Activated T-helper 17 cell treated with anti-CD3 and anti-CD28 coated beads, Interleukin-2, amount 50 U/mL, for 72 hours (primary cell): ENCODE measurements at places on chromosomes 5 and 9. TPM values are rescaled to one million over a fixed set of nuclear protein-coding genes. Genes with fewer than 3 reads are reported as not detected.

DNA sequence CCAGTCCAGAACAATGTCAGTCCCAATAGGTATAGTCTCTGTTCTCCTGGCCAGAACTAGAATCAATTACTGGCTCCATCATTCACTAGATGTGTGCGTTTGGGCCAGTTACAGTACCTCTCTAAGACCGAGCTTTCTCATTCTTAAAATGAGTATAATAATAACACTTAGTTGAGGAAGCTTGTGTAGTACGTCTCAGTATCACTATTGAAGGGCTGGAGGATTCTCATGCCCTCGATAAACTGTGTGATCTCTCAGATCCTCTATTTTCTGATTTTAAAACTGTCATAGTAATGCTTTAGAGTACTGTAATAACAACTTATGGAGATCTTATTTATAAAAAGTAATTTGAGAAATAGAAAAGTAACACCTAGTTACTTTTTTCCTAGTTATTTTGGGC, 50.7 kb downstream of the CDKN2A start:
- H3K27me3 ChIP-seq: peaks cover 19% of the 10 kb centered on the region
- no peaks in the 10 kb centered on the region for H3K4me1 ChIP-seq
- H3K36me3 ChIP-seq: no peaks in the 10 kb centered on the region
- no peak overlapping the region for H3K27ac ChIP-seq
- no peak for ATAC-seq

DNA sequence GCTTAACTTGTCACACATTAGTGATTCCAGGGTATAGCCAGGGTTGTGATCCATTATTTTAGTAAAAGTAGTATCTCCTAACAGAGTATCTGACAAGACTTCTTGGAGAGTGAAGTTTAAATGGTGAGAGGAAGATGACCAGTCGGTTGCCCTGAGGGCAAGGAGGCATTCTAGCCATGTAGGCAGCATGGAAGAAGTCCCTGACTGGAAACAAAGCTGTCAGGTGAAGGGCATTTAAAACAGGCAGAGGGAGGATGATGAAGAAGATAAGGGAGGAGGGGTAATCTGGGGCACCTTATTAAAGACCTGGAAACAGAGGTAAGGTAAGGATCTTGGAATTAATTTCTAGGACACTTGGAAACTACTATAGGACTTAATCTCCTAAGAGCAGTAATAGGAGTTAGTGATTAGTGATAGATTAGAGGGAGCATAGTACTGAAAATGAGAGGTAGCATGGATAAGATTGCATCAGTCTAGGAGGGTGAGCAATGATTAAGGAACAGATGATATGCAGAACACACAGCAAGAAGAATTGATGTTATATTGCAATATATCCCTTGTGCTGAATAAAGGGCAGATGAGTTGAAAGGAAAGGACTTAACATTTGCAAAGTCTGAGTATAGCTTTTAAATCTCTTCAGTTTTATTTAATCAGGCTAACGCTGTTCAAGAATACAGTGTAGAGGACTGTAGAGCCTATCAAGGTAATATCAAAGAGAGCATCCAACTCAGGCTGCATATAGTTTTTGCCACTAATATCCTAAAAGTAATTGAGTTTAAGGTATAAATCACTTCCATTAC, 9.6 kb downstream of the KIF2A start:
- no peaks in the 10 kb centered on the region for H3K27me3 ChIP-seq
- ATAC-seq: no peak
- H3K4me1 ChIP-seq: peaks cover 61% of the 10 kb centered on the region
- H3K4me3 ChIP-seq: peak overlapping the region; percentile 55
- H3K27ac ChIP-seq: peak overlapping the region; percentile 77

Gene ANKRD31
- total RNA-seq: 0.48 TPM

Gene GFI1B
- total RNA-seq: not detected

Gene MAMDC2
- total RNA-seq: not detected

DNA sequence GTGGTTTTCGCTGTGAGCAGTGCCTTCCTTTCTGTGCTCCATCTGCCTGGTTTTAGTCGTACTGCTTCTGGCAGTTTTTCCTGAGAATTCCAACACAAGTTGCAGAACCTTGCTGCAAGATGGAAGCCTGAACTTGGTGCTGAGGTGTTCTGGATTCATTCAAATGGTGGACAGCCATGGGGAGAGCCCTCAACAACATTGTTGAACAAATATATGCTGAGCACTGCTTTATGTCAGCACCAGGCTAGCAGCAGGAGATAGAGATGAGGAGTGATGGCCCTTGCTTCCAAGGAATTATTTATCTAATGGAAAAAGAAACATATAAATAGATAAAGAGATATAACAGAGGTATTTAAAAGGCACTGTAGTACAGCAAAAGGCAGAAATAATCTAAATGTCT, 7.3 kb upstream of the RPS6 start:
- peaks cover 5% of the 10 kb centered on the region for H3K27me3 ChIP-seq
- H3K4me3 ChIP-seq: no peak overlapping the region
- H3K27ac ChIP-seq: no peak overlapping the region
- no peaks in the 10 kb centered on the region for H3K36me3 ChIP-seq
- H3K4me1 ChIP-seq: no peaks in the 10 kb centered on the region
- no peak for ATAC-seq

Gene PHF24
- total RNA-seq: 0.16 TPM

GRCh38 chr5:180596115-180596667, 4.9 kb upstream of the SCGB3A1 start:
- H3K4me1 ChIP-seq: peaks cover 5% of the 10 kb centered on the region
- no peak for ATAC-seq
- no peak overlapping the region for H3K27ac ChIP-seq

Gene UIMC1
- total RNA-seq: 43.0 TPM

Gene CNTNAP3
- total RNA-seq: not detected

GRCh38 chr9:125529589-125530515, 177.2 kb downstream of the MAPKAP1 start:
- no peak for ATAC-seq
- H3K27me3 ChIP-seq: no peaks in the 10 kb centered on the region
- no peak overlapping the region for H3K4me3 ChIP-seq
- peaks cover 14% of the 10 kb centered on the region for H3K4me1 ChIP-seq

DNA sequence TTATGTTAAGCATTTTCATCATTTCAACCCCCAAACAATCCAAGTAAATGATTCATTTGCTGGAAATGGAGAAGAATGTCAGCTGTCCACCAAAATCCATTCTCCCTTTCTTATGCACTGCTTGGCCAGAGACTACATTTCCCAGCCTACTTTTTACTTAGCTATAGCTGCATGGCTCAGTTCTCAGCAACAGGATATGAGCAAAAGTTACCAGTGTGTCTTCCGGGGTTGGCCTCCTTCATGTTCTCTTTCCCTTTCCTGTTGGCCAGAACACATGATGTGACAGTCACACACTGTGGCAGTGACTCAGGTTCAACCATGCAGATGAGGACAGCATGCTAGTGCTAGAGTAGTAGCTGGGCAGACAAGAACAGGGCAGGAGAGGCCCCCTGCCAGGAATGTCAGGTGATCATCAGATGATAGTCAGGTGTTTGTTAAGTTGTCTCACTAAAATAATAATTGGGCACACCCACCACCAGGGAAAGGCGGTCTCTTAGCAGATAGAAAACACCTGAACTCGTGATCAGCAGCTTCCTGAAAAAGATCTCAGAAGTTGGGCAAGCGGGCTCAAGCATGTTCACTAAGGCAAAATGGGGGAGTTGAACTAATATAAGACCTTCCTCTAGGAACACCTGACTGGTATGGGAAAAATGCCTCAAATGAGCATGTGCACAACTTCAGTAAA, 12.2 kb downstream of the GPR150 start:
- peaks cover 3% of the 10 kb centered on the region for H3K27me3 ChIP-seq
- peak overlapping the region; percentile 95 for H3K27ac ChIP-seq

DNA sequence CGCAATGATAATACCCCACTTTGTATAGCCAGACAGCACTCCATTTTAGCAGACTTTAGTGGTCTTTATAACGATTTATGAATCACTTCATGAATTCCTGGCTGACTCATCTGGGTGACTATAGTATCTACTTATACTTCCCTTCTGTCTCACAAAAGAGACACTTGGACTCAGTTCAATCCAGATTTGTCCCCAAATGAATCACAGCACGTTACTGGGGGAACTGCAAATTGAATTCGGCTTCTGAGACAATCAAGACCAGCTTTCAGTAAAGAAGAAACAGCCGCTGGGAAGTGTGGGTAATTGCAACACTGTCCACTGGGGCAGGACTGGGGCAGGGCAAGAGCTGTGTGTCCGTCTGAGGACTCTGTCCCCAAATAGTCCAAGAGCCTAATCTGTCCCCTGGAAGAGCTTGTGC, 337.3 kb upstream of the RFX3 start:
- no peak overlapping the region for H3K4me3 ChIP-seq
- H3K27me3 ChIP-seq: peaks cover 23% of the 10 kb centered on the region
- no peaks in the 10 kb centered on the region for H3K36me3 ChIP-seq

Gene ZNF454
- total RNA-seq: not detected

Gene CNTNAP3B
- total RNA-seq: not detected

Gene MTRR
- total RNA-seq: 27.5 TPM

Gene F2RL1
- 0.85 TPM for total RNA-seq

Gene GAPT
- not detected for total RNA-seq

GRCh38 chr5:142087920-142088679, 20.5 kb upstream of the NDFIP1 start:
- H3K36me3 ChIP-seq: no peaks in the 10 kb centered on the region
- H3K4me3 ChIP-seq: peak overlapping the region; percentile 93
- peaks cover 35% of the 10 kb centered on the region for H3K4me1 ChIP-seq
- H3K27me3 ChIP-seq: no peaks in the 10 kb centered on the region
- H3K27ac ChIP-seq: peak overlapping the region; percentile 99

Gene ZBTB34
- total RNA-seq: 5.0 TPM

- H3K4me1 ChIP-seq: no peaks in the 10 kb centered on the region
- H3K36me3 ChIP-seq: no peaks in the 10 kb centered on the region
- peaks cover 34% of the 10 kb centered on the region for H3K27me3 ChIP-seq
- no peak for ATAC-seq
- no peak overlapping the region for H3K4me3 ChIP-seq
Measured at GRCh38 chr5:73957397-73958001, 331.5 kb downstream of the ARHGEF28 start.

- H3K4me1 ChIP-seq: peaks cover 32% of the 10 kb centered on the region
- peak overlapping the region; percentile 99 for H3K27ac ChIP-seq
- no peak for ATAC-seq
- H3K36me3 ChIP-seq: peaks cover 56% of the 10 kb centered on the region
- no peaks in the 10 kb centered on the region for H3K27me3 ChIP-seq
Measured at GRCh38 chr5:172771439-172772111, 580 bp upstream of the DUSP1 start.

GRCh38 chr9:33051144-33051543, 25.3 kb downstream of the SMU1 start:
- no peaks in the 10 kb centered on the region for H3K27me3 ChIP-seq
- peaks cover 12% of the 10 kb centered on the region for H3K4me1 ChIP-seq
- H3K27ac ChIP-seq: no peak overlapping the region
- H3K36me3 ChIP-seq: peaks cover 92% of the 10 kb centered on the region
- H3K4me3 ChIP-seq: no peak overlapping the region
- ATAC-seq: no peak

DNA sequence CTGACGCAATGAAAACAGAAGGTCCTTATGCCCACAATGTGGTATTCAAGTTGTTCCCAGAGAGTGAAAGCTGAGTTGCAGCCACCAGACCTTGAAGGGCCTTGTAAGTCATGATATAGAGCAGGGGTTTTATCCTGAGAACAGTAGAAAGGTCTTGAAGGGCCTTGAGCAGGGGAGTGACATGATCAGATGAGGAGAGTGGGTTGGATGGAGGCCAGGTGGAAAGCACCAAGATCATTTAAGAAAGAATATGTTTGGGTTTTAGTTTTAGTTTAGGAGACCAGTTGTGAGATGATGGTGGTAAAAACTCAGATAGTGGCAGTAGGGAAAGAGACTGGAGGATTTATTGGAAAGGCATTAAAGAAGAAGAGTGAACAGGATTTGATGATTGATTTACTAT, 5.9 kb downstream of the ITGA2 start:
- H3K4me1 ChIP-seq: peaks cover 2% of the 10 kb centered on the region
- H3K27ac ChIP-seq: no peak overlapping the region
- H3K27me3 ChIP-seq: peaks cover 7% of the 10 kb centered on the region
- no peak overlapping the region for H3K4me3 ChIP-seq

GRCh38 chr9:113179839-113180238, 29.0 kb downstream of the SLC31A2 start:
- H3K4me1 ChIP-seq: no peaks in the 10 kb centered on the region
- ATAC-seq: no peak
- no peaks in the 10 kb centered on the region for H3K27me3 ChIP-seq
- peaks cover 98% of the 10 kb centered on the region for H3K36me3 ChIP-seq

DNA sequence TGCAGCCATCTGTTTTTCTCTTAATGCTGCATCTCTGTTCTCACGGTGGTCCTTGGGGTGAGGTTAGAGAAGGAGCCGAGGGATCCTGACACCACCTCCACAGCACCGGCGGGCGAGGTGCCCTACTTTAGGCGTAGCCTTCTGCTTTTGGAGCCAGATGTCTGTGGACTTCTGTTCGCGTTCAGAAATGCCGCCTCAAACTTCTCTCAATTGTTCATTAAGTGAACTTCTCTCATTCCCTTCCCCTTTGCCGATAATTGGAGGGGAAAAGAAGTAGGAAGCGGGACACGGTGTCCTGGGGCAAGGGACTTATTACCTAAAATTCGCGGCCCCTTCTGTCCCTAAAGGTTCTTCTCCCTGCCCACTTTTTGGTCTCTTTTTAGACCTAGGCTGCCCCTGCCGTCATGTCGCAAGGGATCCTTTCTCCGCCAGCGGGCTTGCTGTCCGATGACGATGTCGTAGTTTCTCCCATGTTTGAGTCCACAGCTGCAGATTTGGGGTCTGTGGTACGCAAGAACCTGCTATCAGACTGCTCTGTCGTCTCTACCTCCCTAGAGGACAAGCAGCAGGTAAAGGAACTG, 455 bp downstream of the KIF20A start:
- no peaks in the 10 kb centered on the region for H3K27me3 ChIP-seq
- H3K4me1 ChIP-seq: peaks cover 4% of the 10 kb centered on the region
- H3K27ac ChIP-seq: no peak overlapping the region

DNA sequence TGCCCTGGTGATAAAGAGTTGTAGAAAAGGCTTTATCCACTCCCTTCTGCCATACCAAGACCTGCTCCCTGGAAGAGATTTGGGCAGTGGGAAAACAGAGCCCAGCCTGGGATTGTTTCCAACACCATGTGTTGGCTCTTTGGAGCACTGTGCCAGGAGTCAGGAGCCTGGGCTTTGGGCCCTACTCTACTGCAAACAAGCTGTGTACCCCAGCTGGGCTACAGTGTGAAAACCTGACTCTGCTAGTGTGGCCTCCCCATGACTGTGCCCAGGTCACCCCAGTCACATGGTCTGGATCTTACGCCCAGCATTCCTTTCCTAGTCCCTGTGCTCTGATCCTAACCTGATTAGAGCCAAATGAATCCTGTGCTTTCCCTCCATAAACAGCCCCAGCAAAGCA, 39.3 kb upstream of the SHB start:
- peaks cover 11% of the 10 kb centered on the region for H3K27me3 ChIP-seq
- no peaks in the 10 kb centered on the region for H3K4me1 ChIP-seq
- no peaks in the 10 kb centered on the region for H3K36me3 ChIP-seq
- no peak overlapping the region for H3K4me3 ChIP-seq
- no peak for ATAC-seq
- no peak overlapping the region for H3K27ac ChIP-seq

GRCh38 chr5:67163863-67164595, 32.6 kb downstream of the CD180 start:
- H3K36me3 ChIP-seq: peaks cover 97% of the 10 kb centered on the region
- H3K4me1 ChIP-seq: peaks cover 57% of the 10 kb centered on the region
- H3K4me3 ChIP-seq: peak overlapping the region; percentile 91
- no peaks in the 10 kb centered on the region for H3K27me3 ChIP-seq

GRCh38 chr5:156587012-156587411, 260.0 kb downstream of the SGCD start:
- H3K27me3 ChIP-seq: peaks cover 27% of the 10 kb centered on the region
- no peaks in the 10 kb centered on the region for H3K4me1 ChIP-seq
- ATAC-seq: no peak
- H3K27ac ChIP-seq: no peak overlapping the region
- no peak overlapping the region for H3K4me3 ChIP-seq
- no peaks in the 10 kb centered on the region for H3K36me3 ChIP-seq

Gene GRIN3A
- not detected for total RNA-seq
